Stimulated activated CD4-positive, alpha-beta T cell treated with anti-CD3 and anti-CD28 coated beads, Interleukin-1b, Interleukin-23, amount 100 ng/mL, for 1 hour (primary cell): ENCODE measurements at places on chromosomes 3 and 15.

DNA sequence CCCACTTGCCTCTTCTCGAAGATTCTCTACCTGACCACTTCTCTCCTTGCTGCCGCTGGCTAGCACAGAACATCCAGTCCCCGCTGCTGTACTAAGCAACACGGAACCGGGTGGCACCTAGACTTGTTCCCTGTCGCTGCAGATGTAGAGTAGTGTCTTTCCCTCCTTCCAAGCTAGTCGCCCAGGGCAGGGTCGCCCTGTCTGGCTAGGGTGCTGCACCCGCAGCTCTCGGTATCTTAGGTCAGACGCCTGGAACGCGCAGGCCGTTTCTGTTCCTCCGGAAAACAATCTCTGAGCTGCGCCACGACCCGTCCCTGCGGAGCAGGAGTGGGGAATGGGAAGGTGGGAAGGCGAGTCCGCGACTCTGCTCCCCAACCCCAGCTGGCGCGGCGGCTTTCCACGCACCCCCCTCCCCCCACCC lies 758 bp upstream of the SNX33 start:
- no peak for DNase-seq

DNA sequence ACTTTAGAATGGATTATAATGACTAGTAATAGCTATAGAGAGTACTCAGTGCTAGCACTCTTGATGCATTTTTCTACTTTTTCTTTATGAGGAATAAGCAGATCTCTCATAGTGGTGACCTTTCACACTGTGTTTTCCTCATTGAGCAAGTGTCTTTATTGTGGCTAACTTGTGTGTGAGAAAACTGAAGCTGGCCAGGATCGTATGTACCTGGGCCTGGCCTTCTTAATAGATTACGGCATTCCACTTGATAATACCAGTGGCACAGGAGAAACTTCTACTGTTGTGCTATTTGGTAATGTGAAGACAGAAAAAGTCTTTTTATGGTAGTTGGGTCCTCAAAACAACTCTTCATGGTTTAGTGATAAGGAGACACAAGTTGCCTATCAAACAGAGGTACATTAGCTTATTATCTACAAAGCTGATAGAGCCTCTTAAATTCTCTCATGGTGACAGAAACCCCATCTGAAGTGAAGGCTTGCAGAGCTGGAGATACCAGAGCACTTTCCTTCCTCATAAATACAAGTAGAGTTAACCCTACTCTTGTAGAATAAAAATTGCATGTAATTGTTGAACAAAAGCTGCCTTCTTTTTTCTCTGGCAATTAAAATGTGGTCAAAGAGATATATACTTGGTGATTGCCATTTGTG lies 64.6 kb downstream of the LYSMD4 start:
- no peak for DNase-seq

- DNase-seq: no peak
These were observed 334.5 kb upstream of the FRG2C start for GRCh38 chr3:75329476-75330097.

GRCh38 chr3:186515125-186515524 lies 29.1 kb downstream of the CRYGS start:
- no peak for DNase-seq

DNA sequence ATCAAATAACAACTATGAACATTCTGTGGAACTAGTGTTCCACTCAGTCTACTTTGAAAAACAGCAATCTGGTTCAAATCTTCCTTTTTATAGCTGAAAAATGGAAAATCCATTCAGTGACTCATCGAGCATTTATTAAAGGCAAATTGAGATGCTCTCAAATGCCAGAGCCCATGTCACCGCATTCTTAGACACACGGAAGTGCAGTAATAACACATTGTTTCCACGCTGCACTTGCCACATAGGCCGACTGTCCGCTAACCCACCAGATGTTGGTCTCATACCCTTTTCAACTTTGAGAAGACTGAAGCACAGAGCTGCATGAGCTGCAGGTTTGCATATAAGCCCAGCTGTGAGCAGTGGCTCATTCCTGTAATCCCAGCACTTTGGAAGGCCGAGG lies 95.9 kb downstream of the TMEM266 start:
- no peak for DNase-seq

DNA sequence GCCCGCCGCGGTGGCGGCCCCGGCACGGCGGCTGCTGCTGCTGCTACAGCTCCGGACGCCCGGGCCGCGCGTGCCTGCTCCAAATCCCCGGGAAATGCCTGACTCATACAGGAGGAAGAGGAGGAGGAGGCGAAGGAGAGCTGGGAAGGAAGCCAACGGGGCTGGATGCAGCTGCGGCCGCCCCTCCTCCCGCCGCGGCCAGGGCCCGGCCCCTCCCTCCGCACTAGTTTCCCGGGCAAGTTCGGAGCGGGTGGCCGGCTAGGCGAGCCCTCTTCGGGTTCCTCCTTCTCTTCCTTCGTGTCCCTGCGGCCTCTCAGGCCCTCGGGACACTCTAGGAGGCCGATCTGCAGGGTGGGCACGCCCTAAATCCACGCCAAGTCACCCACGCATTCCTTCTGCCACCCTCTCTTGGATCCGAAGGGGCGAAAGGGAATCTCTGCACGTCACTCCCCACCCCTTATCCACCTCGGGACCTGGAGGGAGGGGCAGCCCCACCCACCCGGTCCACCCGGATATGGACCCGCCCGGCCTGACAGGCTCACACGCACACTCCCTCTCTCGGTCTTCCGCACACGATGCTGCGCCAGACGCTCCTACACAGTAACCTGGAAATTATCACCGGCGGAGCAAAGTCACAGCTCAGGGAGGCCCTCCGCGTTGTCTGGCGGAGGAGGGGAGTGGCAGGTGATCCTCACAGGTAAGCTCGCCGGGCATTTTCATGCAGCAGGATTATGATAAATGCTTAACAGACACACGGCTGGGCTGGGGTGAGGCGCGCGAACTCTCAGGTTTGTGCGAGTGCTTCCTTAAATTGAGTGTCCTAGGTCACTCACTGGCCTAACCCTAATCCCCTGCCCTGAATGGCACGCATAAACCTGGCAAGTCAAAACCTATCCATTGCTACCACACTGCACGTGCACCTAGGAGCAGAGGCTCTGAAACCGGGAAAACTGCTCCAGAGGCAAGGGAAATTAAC lies at the start of the genes OSBPL10 and ZNF860:
Gene OSBPL10 (minus strand): TSS at position 57 of the 976 bp plus-strand sequence. CDS start 83 bp downstream, outside the sequence.
Gene ZNF860 (plus strand): TSS at position 545 of the 976 bp plus-strand sequence. CDS start 7,330 bp downstream, outside the sequence.
- no peak for DNase-seq

GRCh38 chr3:123444023-123444422 lies 4.9 kb downstream of the ADCY5 start:
- DNase-seq: no peak

- DNase-seq: no peak
These were observed 827.4 kb upstream of the NR2F2 start for GRCh38 chr15:95503107-95503506.
